Gastrocnemius medialis (tissue), 4 donors: ENCODE measurements at places on chromosomes 1 and 21.

DNA sequence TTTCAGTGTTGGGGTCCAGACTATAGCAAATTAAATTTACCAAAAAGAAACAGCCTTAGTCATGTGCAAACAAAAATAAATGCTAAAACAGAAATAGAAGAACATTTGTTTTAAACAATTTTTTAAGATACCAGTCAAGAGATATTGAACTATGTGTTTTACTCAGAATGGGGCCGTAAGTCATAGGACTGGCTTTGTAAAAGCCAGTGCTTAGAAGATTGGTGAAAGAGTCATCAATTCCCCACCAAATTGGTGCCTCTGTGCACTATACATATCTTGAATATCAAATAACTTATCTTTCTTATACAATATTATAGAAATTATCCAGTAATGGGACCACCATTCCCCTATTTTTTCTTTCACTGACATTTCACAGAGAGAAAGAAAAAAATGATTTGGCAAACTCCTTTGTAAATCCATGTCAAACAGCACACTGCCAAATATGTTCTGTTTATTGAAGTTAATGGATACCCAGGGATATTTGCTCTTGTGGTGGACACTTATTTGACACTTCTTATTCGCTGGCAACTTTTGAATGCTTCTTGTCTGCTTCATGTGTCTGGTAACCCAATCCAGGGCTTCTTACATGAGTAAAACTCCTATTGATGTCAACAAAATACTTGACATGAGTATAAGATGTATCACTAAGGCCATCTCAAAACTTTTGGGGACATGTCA, 145.7 kb upstream of the PKN2 start:
- DNase-seq, result no peak

- no peak for DNase-seq
Observed at GRCh38 chr21:46216132-46216747, 12.3 kb downstream of the LSS start.

- no peak for DNase-seq
Observed at GRCh38 chr21:45670731-45671130, 27.2 kb downstream of the PCBP3 start.

DNA sequence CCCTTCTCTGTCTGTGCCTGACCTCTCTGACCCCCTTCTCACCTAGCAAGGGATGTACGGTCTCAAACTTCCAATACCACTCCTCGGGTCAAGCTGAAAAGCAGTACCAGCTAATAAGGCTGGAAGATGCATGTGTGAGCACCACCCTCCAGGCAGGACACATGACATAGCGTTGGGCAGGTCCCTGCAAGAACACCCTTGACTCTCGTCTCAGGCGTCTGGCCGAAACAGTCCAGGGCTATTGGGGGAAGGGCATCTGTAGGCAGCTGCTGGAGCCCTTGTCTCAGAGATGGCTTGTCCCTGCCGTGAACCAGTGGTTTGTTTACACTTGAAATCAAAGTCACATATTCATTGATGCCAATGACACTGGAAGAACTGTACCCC, 56.5 kb downstream of the CD46 start:
- peak; percentile 70 for DNase-seq

DNA sequence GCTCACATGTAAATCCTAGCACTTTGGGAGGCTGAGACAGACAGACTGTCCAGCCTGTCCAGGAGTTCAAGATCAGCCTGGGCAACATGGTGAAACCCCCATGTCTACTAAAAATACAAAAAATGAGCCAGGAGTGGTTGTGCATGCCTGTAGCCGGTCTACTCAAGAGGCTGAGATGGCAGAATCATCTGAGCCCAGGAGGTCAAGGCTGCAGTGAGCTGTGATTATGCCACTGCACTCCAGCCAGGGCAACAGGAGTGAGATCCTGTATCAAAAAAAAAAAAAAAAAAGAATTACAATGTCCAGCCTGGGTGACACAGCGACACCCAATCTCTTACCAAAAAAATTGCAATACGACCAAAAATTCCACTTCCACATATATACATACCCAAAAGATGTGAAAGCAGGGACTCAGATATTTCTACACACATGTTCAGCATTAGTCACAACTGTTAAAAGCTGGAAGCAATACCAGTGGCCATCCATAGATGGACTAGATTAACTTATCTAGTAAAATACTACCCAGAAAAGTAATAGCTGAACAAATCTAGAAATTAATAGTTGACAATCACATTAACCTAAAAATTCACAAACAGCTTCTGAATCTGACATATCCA, 49.2 kb downstream of the ASH1L start:
- DNase-seq, result no peak
